ENCODE measurements at places on chromosomes 13 and 19. TPM values are rescaled to one million over a fixed set of nuclear protein-coding genes. Genes with fewer than 3 reads are reported as not detected.

CDX2 gene
- polyA plus RNA-seq: not detected

DZIP1 gene
- 65.4 TPM for polyA plus RNA-seq

SF3A2 gene
- 85.6 TPM for polyA plus RNA-seq

ATP4B gene
- polyA plus RNA-seq: 0.44 TPM

TFDP1 gene
- polyA plus RNA-seq: 87.4 TPM

CACNA1A gene
- polyA plus RNA-seq: 2.9 TPM

BCAM gene
- polyA plus RNA-seq: 725 TPM

ZNF549 gene
- 17.9 TPM for polyA plus RNA-seq

TJP3 gene
- polyA plus RNA-seq: 12.1 TPM

ADM5 gene
- polyA plus RNA-seq: 2.1 TPM

FGF22 gene
- polyA plus RNA-seq: 0.91 TPM

RDH8 gene
- not detected for polyA plus RNA-seq

TEX101 gene
- not detected for polyA plus RNA-seq

OR7D2 gene
- polyA plus RNA-seq: 0.06 TPM

MATK gene
- polyA plus RNA-seq: 2.4 TPM

- DNase-seq: no peak
These were observed 55.6 kb upstream of the ALOX5AP start for GRCh38 chr13:30679483-30680330.

- DNase-seq: peak; percentile 22
These were observed at the start of gene NOVA2 for GRCh38 chr19:45973553-45974338. Gene NOVA2 (minus strand): TSS chr19:45973865. CDS start chr19:45973351, 514 bp downstream.

DNA sequence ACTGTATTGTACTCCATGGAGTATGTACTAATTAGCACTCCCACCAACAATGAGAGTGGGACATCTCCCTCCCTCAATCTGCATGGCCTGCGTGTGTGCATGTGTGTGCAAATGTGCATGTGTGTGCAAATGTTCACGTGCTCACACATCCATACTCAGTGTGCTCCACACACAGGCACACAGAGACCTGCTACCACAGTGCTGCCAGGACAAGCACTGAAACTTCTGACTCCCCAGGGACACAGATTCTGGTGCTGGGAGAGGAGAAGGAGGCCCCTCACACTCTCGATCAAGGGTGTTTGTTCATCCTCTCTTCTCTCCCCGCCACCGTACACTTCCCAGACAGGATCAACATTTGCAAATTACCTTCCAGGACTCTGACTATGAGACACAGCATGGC lies 37.8 kb upstream of the ZNF507 start:
- no peak for DNase-seq

GRCh38 chr19:15730538-15730937 lies 2.7 kb downstream of the OR10H2 start:
- no peak for DNase-seq

DNA sequence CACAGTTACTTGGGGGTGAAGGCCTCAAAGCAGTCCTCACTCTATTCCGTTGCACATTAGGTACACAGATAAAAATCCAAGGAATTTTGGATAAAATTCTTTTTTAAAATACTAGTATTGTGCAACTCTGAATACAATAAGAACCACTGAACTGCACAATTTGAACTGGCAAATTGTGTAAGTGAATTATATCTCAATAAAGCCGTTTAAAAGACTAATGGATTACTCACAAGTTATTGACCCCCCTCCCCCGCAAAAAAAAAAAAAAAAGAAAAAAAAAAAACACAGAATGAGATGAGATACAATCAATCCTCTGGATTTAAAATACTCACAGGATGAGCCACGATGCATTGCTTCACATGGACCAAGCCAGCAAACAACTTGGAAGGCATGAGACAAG lies 86.4 kb downstream of the CRYL1 start:
- no peak for DNase-seq

GRCh38 chr13:45108716-45109101 lies 11.6 kb upstream of the GTF2F2 start:
- no peak for DNase-seq

DNA sequence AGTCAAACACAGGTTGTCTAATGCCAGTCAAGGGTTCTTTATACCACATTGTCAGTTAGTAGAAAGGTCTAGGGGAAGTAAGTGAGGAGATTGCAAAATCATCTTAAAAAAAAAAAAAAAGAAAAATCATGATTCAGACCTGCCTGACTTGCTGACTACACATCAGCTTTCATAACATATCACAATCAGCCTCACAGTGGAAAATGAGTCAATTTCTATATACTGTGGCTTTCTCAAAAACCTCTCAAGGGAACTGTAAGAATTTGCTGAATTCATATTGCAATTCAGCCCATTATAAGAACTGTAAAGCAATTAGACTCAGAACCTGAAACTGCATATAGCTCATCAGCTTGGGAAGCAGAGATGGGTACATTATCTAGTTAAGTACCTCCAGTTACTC lies 75.3 kb upstream of the GPC6 start:
- DNase-seq: no peak

- no peak for DNase-seq
These were observed 685 bp downstream of the TCF3 start for GRCh38 chr19:1651568-1652291.

DNA sequence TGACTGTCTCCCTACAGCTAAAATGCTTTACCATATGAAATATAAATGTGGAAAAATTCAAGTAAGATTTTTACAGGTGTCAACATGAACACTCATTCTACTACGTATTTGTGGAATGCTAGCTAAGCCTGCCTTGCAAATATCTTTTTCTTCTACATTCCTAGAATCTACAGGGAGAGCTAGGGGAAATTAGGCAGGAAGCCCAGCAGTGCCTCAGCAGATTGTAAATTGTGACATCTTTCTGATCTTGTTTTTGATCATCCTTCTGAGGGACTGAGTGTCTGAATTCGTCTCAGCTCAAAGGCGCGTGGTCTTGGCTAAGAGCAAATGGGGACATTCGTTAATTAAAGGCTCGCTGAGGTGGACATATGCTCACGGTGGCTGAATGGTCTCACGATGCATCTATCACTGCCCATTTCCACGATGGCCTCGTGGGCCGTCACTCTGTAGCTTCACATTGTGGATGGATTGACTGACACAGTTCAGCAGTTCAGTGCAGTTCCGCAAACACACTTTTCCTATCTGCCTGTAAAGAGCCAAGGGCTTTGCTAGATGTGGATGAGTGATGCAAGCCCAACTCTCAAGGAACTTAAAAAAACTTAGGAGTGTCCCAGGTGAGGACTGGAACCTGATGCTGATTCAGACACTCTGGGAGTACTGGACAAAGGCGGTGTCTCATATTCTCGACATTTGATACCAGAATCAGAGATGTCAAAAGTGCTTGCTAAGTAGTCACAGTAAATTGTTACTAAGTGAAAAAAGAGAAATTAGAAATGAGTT lies 562.5 kb downstream of the EFNB2 start:
- DNase-seq: no peak

DNA sequence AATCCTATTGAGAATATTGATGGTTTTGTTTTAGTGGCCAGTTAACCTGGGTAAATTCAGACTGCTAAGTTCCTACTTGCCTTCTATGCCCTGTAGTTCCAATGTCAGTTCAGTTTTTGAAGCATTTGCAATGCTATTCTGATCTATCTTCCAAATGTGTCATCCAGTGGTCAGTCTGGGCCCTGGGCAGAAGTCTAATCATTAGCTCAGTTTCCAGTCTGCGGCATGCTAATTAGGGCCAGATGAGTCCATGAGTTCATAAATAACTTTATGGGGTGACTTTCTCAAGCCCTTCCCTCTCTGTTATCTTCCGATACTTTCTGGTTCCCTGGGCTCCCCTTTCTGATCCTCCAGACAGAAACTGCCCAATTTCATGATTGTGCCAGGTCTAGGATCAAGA lies 32.7 kb downstream of the FAM187B start:
- DNase-seq: no peak

DNA sequence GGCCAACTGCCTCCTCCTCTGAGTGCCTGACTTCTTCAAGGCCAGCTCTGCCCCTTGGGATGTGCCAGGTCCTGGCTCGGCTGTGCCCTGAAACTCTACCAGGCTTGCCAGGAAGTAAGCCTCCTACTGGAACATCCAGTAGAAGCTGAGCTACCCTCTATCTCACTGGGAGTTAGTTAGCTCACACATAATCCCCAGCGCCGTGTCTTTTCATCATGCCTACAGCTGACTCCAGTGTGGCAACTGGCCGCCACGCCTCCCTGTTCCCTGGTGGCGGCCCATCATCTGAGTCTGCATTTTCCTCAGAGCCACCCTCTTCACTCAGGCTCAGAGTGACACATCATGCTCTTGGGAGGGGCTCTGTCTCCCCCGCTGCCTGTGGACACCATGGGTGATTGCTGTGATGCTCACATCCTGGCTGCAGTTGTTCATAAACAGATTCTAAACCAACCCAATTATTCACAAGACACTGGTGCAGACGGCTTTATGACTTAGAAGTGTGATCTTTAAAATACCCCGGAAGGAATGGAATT lies 131.9 kb upstream of the IRS2 start:
- no peak for DNase-seq

GRCh38 chr13:37456506-37456905 lies 142.1 kb downstream of the POSTN start:
- no peak for DNase-seq

DNA sequence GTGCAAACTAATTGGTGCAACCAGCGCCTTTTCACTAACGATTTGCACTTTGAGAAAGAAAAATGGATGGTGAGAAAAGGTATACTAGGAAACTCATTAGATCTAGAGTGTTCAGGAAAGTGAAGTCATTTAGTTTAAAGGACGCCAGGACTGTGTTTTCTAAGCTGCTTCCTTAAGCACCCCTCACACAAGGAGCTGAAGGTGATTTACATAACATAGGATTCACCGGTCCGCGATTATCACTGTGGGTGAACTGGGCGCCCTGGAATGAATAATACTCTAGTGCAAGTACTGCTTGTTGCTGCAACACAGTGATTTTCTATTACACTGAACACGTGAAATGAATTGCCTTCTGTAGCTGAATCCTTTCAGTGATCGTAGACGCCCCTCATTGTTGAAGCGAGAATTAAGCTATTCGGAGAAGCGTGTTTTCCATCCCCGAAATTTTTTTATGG lies 2.6 kb upstream of the MAB21L1 start:
- DNase-seq: no peak

- DNase-seq: no peak
These were observed 38.0 kb upstream of the DOCK9 start for GRCh38 chr13:99015606-99016490.

DNA sequence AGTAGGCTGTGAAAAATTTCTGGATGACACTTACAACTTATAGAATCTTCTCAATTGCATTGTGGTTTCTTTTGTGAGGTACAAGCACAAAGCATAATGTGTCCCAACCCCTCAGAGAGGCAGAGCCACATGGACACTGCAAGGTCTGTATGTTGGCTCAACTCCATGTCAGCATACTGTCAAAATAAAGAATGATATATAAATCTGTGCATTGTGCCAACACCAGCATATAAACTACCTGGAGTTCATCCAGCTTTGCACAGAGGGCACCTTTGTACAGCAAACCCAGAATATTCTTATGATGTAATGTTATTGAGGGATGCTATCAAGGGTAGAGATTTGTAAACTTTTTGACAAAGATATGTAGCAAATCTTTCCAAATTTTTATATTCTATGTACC lies 1065.8 kb upstream of the MIR17HG start:
- no peak for DNase-seq

- DNase-seq: peak; percentile 89
These were observed 832 bp upstream of the ZNF491 start for GRCh38 chr19:11797491-11797890.

DNA sequence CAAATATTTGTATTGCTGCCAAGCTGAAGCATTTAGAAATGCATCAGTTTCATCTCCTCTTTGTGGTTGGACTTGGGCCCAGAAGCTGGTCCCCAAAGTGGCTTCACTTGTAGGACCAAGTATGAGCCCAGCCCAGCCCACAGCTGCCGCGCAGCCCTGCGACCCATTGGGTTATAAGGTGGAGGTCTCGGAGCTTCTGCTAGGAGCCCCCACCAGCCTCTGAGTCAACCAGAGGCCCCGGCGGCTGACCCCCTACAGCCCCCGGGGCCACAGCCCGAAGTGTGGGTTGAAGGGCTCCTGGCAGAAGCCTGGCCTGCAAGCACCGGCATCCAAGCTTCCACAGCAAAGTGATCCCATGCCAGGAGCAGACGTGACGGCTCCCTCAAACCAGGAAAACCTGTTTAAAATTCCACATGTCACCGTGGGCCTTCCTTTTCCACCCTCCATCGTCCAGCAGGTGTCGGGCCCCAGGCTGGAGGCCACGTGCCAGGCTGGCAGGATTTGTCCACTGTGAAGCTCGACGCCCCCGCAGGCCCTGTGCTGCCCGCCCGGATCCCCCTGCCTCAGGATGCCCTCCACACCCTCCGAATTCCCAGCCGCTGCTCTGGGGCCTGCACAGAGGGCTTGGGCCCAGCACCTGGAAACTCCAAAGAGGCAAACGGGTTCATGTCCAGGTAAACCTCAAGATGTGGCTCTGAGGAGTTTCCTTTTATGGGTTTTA lies 54.7 kb downstream of the C13orf46 start:
- DNase-seq: no peak

DNA sequence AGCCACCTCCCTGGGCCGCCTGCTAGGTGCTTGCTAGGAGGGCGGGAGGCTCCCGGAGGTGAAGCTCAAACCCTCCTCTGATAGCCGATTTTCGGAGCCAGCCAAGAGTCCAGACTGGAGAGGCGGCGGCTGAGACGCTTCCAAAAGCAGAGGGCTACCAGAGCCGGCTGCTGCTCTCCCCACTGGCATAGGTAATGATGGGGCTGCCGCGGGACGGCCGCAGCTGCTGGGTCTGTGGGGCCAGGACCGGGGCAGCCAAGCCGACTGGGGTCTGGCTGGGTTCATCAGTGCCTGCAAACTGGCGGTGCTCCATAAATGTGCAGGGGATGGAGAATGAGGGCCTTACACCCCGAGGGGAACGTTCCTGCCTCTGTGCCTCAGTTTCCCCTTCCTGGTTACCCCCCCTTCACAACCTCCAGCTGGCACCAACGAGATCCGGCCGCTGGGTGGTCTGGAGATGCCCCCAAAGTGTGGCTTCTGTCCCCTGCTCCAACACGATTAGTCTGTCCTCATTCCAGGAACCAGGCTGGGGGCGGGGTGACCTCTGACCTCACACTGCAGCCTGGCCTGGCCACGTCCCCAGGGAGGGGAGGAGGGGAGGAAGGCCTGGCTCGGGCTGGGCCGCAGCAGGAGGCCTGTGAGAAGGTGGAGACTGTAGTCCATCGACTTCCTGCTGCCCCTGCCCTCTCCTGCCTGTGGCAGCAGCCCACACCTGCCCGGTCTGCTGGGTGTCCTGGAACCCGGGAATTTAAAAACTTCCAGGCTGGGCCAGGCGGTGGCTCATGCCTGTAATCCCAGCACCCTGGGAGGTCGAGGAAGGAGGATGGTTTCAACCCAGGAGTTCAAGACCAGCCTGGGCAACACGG lies 3.8 kb upstream of the WDR18 start:
- no peak for DNase-seq

- no peak for DNase-seq
These were observed 2.2 kb downstream of the ZNF83 start for GRCh38 chr19:52635786-52636570.

- no peak for DNase-seq
These were observed 28.2 kb upstream of the FBXL3 start for GRCh38 chr13:77055158-77055557.

DNA sequence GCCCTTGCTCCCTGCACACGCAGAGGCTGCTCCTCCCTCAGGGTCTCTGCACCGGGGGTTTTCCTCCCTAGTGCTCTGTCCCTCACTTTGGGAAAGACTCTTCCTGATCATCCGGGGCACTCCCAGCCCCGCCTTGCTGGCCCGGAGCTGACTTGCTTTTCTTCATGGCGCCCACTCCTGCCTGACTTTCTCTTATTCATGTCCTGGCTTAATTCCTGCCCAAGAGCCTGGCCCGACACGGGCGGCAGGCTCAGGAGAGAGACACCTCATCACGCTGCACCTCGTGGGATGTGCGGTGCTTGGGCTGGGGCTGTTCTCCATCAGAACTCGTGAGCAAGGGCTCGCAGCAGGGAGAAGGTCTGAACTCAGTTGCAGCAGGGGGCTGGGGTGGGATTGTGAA lies 11.8 kb upstream of the PLA2G4C start:
- DNase-seq: no peak
